Cardiac septum (tissue), 1 donor: ENCODE measurements at places on chromosomes 6 and 20. TPM values are rescaled to one million over a fixed set of nuclear protein-coding genes. Genes with fewer than 3 reads are reported as not detected.

GRCh38 chr6:156167016-156167624 lies 610.1 kb upstream of the ARID1B start:
- no peak for DNase-seq

The TRIM40 gene
- total RNA-seq, result not detected

GRCh38 chr6:31462026-31462963 lies 35.6 kb upstream of the MICB start:
- no peak for DNase-seq

The ASIP gene
- total RNA-seq, result 10.5 TPM

- DNase-seq, result no peak
Measured at GRCh38 chr6:7578931-7579330, 11.1 kb upstream of the SNRNP48 start.

The DOP1A gene
- 23.8 TPM for total RNA-seq

- DNase-seq, result no peak
Measured at GRCh38 chr20:5327356-5327755, 10.6 kb upstream of the PROKR2 start.

The SSTR4 gene
- not detected for total RNA-seq

The MRAP2 gene
- total RNA-seq, result 0.48 TPM

GRCh38 chr20:4613718-4614620 lies 107.7 kb upstream of the PRND start:
- no peak for DNase-seq

GRCh38 chr6:36563237-36563927 lies 16.1 kb upstream of the STK38 start:
- no peak for DNase-seq

- DNase-seq, result peak; percentile 61
Measured at GRCh38 chr20:24676353-24676977, 207.0 kb downstream of the SYNDIG1 start.

- DNase-seq, result no peak
Measured at GRCh38 chr6:157822245-157823000, 623 bp upstream of the SNX9 start.

The MUC22 gene
- total RNA-seq, result not detected

- DNase-seq, result no peak
Measured at GRCh38 chr6:51129043-51129442, 310.4 kb downstream of the TFAP2B start.

- no peak for DNase-seq
Measured at GRCh38 chr6:145051661-145052060, 683.7 kb downstream of the EPM2A start.

- no peak for DNase-seq
Measured at GRCh38 chr6:98931696-98932095, 16.1 kb downstream of the FBXL4 start.

The PDE10A gene
- total RNA-seq, result 25.1 TPM

GRCh38 chr6:121959501-121959900 lies 440.0 kb upstream of the HSF2 start:
- no peak for DNase-seq

The GRM4 gene
- not detected for total RNA-seq

The LGSN gene
- total RNA-seq, result not detected

GRCh38 chr20:6123649-6124014 lies 802 bp upstream of the FERMT1 start:
- DNase-seq, result no peak

DNA sequence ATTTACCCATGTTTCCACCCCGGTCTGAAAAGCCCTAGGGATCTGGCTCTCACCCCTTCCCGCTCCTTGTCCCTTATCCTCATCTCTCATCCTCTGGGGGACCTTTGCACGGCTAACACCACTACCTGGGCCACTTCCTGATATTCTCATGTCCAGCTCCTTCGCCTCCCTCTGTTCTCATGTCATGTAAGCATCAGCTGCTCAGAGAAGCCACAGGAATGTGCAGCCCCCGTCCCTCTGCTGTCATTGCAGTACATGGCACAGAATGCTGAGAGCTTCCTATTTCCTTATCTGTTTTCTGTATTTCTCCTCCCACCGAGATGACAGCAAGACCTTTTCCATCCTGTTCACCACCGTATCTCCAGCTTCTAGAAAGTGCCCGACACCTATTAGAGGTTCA lies 102.4 kb downstream of the MTHFD1L start:
- DNase-seq, result no peak

GRCh38 chr20:58714923-58715351 lies 22.3 kb downstream of the NPEPL1 start:
- no peak for DNase-seq

GRCh38 chr6:84953111-84953755 lies 188.8 kb upstream of the TBX18 start:
- no peak for DNase-seq

- no peak for DNase-seq
Measured at GRCh38 chr6:1636272-1636825, 26.6 kb downstream of the FOXC1 start.

GRCh38 chr6:54307439-54307910 lies 766 bp upstream of the TINAG start:
- DNase-seq, result no peak

The EGFL8 gene
- total RNA-seq, result 5.1 TPM

DNA sequence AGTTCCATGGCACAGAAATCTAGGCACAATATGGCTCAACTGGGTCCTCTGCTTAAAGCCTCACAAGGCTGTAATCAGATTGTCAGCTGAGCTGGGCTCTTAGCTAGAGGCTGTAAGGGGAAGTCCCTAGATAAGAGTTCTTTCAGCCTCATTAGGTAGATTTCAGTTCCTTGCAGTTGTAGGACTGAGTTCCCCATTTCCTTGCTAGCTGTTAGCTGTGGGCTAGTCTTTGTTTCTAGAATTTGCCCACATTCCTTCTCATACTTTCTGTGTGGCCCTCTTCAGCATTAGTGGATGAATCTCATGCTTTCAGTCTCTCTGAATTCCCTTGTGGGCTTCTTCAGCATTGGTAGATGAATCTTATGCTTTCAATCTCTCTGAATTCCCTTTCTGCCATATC lies 71.0 kb upstream of the MRAP2 start:
- no peak for DNase-seq

DNA sequence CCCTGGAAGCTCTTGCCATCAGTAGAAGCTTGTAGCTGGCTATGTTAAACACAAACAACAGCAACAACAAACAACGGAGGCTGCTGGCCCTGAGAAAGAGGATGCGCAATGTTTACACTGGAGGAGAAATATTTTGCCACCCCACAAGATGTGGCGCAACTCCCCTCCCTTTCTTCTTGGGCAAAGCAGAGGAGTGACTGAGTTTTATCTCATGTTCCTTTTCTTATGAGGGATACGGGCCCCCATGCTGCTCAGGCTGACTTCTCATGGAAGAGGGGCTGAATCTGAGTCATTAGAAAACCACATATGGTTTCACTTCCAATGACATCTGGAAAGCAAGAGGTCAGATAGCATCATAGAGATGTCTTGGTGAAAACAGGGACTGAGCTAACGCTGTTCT lies 75.9 kb upstream of the HDDC2 start:
- DNase-seq, result no peak

DNA sequence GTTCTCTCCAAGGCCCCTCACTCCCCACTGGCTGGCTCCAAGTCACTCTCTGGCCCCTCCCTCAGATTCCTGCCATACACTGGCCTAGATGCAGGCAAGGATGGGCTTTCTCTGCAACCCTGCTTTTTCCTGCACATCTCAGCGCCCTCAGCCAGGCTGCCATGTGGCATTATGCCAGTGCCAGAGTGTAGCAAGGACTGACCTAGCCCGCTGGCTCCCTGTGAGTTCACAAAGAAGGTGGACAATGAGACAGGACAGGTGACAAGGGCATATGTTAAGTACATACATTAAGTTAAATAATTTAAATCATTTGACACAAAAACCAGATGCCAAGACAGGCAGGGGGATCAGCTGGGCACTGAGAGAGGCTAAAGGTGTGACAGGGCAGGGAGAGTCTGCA lies 394.6 kb downstream of the ZFAND3 start:
- DNase-seq, result no peak

The UST gene
- total RNA-seq, result 2.1 TPM

DNA sequence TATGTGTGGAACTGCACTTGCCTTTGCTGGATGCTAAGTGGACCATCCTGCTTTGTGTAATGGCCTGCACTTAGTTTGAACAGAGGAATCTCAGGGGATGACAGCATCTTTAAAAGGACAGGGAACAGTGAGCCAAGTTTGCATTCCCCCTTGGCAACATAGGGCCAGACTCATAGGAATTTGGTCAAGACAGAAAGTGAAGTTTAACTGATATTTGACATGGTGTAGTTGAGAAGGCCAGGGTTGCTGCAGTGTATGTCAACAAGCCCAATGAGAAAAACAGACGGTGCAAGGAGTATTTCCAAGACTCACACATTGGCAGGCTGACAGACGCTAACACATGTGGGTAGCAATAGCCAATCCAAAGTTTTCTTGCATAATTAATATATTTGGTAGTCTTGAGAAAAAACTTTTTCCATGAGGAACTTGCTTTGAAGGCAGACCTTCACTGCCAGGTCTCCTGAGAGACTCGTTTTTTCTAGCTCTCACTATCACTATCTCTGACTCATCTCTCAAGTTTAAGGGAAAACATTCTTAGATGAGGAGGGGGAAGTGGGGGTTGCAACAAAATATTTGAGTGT lies 213.8 kb downstream of the IBTK start:
- DNase-seq, result no peak

- DNase-seq, result no peak
Measured at GRCh38 chr20:18436847-18437246, 30.0 kb downstream of the DZANK1 start.

GRCh38 chr6:134888316-134888715 lies 61.6 kb downstream of the ALDH8A1 start:
- no peak for DNase-seq

DNA sequence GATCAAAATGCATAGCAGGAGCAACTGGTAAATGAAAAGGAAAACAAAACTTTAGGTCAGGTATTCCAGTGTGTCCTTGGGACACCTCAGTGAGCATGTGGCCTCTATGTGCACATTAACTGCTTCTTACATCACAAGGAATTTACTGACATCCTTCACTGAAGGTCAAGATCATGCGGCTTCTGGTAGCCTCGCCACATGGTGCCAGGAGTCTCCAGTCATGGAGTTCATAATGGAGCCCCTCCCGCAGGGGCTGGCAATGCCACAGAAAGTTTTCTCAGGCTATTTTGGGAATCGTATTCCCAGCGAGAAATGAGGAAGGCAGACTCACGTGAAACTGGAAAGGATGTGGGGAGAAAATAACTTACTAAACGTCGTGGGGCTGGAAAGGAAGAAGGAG lies 19.7 kb upstream of the SLC22A3 start:
- DNase-seq, result no peak

- DNase-seq, result no peak
Measured at GRCh38 chr20:52675375-52675774, 296.8 kb upstream of the TSHZ2 start.

DNA sequence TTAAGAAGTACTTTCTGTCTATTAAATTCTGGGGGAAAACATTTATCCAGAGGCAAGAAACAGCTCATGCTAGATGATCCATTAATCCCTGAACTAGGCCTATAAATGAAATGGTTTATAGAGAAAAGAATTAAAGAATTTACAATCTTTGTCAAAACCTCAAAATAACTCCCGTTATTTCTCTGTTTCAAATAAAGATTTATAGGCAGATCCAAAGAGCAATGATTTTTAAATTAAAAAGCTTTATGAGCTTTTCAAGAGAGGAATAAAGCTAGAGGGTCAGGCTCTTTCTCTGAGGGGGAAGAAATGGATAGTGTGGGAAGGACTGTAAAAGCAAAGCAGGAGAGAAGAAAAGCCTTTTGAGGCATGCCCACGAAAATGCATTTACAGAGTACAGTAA lies 82.5 kb upstream of the OGFRL1 start:
- DNase-seq, result no peak
